ENCODE measurements at places on chromosomes 4 and X.

- DNase-seq = no peak
Measured at GRCh38 chrX:46737041-46737440, 21.9 kb downstream of the SLC9A7 start.

- no peak for DNase-seq
Measured at GRCh38 chr4:88104902-88105610, 53.4 kb downstream of the ABCG2 start.

DNA sequence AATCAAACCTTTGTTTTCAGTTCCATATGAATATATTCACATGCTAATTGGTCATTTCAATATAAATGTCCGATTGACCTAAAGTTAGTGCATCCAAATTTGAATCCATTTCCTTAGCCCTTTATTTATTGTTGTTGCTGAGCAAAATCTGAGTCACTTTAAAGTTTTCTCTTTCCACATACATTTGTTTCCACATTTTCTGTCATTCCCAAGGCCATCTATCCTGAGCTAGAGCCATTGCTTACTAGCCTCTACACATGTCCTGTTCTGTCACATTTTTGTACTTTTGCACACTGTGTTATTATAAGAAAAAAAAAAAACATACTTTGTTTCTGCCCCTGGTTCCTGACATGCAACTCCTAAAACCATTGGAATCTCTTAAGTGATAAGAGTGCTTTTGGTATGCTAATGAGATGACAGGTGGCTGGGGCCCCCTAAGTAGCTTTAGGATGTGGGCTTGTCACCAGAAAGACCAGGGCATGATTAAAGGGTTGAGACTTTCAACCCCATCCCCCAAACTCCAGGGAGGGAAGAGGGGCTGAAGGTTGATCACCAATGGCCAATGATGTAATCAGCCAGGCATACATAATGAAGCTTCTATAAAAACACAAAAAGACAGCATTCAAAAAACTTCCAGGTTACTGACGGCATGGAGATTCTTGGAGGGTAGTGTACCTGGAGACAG, 353.3 kb upstream of the MAGEB16 start:
- DNase-seq = no peak

DNA sequence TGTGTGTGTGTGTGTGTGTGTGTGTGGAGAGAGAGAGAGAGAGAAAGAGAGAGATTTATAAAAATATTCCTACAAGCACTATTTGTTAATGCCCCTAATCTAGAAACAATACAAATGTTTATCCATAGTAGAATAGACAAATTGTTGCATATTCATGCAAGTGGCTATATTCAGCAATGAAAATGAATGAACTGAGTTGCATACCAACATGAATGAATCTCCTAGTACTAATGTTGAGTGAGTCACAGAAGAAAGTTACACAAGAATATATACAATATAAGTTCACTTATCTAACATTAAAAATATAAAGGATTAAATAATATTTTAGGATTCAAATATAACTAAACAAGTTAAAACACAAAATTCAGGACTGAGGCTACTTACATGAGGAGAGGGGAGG, 456.8 kb upstream of the AMOT start:
- DNase-seq = no peak

DNA sequence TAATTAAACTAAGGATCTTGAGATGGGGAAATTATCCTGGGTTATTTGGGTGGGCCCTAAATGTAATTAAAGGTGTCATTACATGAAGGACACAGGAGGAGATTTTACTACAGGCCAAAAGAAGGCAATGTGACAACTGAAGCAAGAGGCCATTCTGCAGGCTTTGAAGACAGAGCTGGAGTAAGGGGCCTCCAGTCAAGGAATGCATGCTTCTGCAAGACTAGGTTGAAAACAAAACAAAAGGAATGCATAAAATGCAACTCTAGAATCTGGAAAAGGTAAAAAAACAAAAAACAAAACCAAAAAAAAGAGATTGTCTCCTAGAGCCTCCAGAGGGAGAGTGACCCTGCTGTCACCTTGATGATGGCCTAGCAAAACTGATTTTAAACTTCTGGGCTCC, 21.6 kb downstream of the ERVMER34-1 start:
- no peak for DNase-seq

GRCh38 chr4:17636341-17636695, 21.9 kb downstream of the MED28 start:
- DNase-seq = no peak

DNA sequence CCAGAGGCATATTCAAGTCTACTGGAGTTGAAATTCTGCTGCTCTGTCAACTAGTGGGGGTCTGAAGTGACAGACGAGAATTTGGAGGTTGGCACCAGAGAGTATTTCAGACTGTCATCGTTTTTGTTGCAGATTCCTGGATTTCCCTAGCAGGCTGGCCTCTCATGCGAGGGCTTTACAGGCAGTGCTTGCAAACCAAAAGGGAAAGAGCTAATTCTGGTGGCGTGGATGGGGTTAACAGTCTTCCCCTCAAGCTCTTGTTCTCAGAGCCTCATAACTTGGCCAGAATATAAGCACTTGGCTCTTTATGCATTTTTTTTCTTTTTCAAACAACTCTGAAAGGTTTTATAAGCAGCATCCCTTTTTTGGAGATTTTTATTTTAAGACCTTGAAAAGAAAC, at the start of gene SPARCL1:
Gene SPARCL1, minus strand, starts transcription at position 190 of the 400 bp plus-strand sequence. CDS start 29,802 bp downstream, outside the sequence.
- DNase-seq = no peak

DNA sequence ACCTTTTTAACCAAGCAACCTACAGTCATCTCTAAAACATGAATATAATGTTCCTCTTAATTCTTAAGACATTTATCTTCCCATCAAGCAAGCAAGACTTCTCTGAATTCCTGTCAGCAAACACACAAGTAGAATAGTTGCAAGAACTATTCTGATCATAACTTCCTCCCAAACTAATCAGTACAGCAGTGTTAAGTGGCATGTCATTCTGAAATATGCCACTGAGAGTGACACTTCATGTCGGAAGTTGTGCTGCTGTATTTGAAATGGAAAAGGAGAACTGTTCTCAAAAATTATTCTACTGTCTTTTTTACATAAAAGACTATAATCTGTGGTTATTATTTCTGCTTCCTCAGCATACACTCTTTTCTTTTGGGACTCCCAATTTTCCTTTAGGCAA, 546.6 kb downstream of the PCDH18 start:
- DNase-seq = no peak

DNA sequence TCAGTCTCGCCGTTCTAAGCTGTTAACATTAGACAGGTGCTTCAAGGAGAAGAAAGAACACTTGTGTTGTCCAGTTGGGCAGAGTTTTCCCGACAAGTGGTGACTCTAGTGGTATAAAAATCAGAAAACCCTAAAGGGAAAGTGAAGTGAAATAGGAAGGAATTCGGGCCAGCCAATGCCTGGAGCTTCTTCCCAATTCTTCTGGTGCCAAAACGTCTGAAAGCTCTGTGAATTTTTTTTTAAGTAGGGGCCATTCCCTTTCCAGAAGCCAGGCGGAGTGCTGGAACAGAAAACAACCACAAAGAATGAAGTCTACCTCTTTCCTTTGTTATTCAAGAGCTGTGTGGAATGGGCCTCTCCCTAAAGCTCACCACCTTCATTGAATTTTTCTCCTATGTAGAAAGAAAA, 43.1 kb upstream of the PPARGC1A start:
- DNase-seq = no peak

DNA sequence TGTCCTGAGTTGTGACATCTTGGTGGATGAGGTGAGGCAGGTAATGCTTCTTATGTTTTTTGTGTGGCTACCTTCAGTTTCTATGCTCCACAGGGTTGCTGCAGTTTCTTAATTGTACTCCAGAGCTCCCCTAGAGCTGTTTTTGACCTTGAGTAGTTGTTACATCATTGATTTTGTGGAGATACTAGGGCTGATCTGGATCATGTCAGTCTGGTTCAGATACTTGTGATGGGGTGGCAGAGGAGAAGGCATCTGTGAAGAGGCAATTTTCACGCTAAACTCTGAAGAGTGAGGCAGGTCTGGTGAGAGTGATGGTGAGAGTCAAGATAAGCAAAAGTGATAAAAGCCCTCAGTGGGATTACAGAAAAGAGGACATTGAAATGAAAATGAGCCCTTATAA, 1180.2 kb downstream of the RAPGEF2 start:
- no peak for DNase-seq

DNA sequence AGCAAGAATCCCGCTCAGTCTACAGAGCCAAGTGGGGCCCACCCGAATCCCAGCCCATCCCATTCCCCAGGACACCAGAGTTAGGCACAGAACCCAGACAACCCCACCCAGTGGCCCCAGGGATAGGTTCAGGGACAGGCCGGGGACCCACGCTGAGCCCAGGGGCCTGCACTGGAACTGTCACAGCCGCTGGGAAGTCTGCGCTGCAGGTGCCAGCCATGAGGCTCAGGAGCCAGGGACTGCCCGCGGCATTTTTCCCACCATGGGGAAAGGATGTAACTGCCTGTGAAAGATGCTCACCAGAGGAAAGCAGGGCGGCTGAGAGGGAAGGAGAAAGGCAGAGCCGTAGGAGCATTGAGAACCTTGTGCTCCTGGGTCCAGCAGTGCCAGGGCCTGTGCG, 12.0 kb downstream of the EVC2 start:
- no peak for DNase-seq

GRCh38 chrX:91039777-91040176, 394.9 kb upstream of the PABPC5 start:
- no peak for DNase-seq

DNA sequence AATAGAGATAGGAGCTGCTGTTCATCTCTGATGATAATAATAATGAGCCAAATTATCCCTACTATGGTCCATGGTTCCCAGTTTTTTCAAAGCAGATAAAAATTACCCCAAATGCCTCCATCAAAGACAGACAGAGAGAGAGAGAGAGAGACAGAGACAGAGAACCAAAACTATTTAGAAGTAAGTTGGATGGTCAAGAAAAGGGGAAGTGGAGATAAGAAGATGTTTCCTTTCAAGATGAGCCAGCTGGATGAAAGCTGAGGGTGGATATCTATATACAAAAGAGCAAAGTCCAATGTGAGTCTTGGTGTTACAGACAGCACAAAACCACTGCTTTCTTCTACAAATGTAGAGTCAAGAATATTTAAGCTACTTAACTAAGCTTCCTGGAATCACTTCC, 173.9 kb downstream of the GRIA3 start:
- DNase-seq = peak; percentile 46

DNA sequence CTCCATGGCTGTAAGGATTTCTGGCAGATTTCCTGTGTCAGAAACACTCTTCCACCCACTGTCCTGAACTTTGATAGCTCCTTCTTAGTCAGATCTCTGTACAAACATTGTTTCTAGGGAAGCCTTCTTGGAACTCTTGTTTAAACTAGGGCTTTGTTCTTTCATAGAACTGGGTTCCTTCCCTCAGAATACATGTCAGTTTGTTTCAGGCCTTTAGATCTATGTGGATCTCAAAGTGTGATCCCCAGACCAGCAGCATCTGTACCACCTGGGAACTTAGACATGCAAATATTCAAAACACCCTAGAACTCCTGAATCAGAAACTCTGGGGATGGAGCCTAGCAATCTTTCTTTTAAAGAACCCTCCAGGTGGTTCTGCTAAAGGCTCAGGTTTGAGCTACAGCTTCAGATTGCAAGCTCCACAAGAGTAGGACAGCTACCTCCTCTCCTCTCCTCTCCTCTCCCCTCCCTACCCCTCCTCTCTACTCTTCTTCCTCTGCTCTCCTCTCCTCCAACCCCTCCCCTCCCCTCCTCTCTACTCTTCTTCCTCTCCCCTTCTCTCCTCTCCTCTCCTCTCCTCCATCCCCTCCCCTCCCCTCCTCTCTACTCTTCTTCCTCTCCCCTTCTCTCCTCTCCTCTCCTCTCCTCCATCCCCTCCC, 12.7 kb downstream of the RASSF6 start:
- DNase-seq = no peak

DNA sequence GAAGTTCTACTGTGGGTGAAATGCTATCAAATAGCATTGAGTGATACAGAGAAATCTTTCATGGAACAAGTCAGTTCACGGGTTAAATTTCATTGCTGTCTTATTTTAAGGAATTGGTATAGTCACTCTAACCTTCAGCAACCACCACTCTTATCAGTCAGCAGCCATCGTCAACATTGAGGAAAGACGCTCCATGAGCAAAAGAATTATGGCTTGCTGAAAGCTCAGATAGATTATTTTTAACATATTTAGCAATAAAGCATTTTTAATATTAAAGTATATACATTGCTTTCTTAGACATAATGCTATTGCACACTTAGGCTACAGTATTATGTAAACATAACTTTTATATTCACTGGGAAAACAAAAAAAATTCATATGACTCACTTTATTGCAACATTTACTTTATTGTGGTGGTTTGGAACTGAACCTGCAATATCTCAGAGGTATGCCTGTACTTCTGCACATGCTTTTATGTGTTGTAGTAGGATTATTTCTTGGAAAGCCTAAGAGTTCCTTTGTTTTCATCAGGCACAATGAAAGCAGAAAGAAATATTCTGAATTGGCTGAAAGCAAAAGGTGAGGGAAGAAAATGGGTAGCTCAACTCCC, 586.7 kb downstream of the GBA3 start:
- no peak for DNase-seq

DNA sequence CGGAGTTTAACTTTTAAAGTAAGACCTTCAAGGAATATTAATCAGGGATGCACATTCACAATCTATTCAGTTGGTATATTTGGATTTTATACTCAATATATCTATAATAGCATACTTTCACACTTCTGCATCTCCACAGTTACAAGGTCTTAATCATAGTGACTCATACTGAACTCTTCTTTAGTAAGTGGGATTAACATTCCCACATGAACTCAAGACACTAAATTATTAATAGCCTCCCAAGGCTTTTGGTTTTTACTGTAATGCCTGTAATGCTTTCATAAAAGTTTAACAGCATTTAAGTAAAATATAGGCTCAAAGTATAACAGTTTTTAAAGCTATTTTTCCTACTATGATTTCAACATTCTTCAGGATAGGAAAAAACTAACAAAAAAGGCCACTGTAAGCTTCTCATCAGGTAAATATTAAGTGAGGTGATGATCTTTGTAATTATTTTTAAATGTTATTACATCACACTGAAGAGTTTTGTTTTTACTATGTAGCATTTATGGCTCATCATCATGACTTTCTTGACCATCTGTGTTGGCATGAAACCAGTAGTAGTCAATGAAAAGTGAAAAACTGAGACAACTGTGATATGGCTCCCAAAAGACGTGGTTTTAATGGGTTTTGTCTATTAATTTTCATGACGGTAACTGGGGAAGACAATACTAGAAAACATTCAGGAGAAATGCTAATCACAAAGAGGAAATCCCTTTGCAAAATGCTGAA, 91.5 kb upstream of the GALNT7 start:
- DNase-seq = no peak

GRCh38 chr4:185248393-185249039, 39.1 kb downstream of the SNX25 start:
- DNase-seq = no peak

GRCh38 chr4:18749391-18749790, 727.8 kb upstream of the LCORL start:
- no peak for DNase-seq

DNA sequence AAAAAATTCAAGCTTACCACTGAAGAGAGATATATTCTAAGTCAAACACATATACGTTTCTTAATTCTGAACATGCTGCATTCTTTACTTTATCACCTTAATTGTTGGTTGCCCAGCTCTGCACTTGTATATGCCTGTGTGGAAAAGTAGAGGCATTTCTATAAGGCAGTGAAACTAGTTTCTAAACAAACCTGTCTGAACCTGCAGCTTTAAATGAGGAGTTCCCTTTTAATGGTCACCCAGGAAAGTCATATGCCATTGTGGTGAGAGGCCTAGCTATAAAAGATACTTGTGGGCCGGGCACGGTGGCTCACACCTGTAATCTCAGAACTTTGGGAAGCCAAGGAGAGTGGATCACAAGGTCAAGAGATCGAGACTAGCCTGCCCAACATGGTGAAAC, 147.4 kb upstream of the RXFP1 start:
- DNase-seq = no peak

- DNase-seq = no peak
Measured at GRCh38 chr4:129350834-129351721, 255.1 kb downstream of the C4orf33 start.

Data from common myeloid progenitor, CD34-positive (primary cell).